ENCODE measurements at places on chromosomes 6 and 20.

DNA sequence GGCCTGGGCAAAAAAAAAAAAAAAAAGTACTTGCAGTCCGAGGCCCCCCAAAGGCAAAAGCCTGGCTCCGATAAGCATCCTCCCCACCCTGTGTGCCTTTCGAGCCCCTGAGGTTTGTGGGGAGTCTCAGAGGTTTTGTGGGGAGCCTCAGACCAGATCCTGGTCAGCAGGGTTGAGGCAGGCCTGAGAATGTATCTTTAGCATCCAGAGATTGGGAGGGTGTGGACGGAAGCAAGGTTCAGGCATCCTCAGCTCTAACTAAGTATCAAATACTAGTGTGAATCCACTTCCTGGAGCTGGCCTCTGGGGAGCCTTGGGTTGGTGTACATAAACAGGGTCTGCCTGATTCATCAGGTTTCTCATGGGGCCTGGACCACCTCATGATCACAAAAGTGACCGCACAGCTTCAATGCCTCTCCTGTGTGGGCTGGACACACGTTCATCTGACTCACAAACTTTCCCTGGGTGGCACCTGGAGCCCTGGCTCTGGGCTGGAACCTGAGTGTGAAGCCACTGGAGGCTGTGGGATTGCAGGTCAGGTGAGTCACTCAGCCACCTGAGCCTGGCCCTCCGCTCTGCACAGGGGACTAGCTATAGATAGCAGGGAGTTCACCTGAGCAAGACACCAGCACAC is 24.4 kb downstream of the PCMTD2 start:
- no peak for DNase-seq

DNA sequence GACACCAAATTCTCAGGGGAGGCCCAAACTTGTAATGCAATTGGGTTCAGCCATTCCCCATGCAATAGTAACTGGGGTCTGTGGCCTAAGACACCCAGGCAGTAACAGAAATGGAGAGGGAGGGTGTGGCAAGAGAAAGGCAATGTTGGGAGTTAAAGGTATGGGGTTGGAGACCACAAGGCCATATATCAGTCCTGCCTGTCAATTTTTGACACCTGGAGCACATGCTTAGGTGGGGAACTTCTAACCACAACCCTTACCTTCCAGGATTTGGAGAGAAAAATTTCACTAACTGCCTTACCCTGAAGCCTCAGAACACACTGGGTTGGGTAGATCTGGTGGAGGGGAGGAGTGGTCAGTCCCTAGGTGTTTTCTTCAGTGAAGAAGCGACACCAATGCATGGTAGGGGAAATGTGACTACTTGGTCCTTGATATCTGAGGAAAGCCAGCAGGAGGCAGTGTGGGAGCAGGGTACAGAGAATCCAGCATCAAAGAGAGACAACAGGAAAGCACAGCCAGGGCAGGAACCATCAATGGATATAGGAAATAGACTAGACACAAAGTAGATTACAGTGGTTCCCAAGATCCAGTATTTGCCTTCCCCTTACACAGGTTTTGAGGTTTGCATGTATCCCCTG is 6.8 kb upstream of the USP49 start:
- DNase-seq = peak; percentile 36

DNA sequence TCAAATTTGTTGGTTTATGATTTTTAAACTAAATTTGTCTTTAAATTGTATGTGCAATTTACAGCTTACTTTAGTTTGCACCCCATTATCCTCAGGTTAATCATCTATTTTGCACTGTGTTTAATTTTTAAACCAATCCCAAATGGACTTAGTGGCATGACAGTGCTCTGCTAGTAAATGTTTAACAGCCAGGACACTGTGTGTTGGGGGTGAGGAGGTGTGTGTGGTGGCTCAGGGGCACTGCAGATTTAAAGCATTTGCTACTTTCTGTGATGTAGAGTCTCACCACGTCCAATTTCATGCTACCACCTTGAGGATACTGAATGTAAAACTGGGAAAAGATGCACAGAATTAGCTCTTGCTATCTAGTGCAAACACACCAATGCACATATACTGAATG is 225.7 kb downstream of the HAO1 start:
- DNase-seq = no peak

GRCh38 chr6:93972791-93973190 is 553.4 kb upstream of the EPHA7 start:
- DNase-seq = no peak

DNA sequence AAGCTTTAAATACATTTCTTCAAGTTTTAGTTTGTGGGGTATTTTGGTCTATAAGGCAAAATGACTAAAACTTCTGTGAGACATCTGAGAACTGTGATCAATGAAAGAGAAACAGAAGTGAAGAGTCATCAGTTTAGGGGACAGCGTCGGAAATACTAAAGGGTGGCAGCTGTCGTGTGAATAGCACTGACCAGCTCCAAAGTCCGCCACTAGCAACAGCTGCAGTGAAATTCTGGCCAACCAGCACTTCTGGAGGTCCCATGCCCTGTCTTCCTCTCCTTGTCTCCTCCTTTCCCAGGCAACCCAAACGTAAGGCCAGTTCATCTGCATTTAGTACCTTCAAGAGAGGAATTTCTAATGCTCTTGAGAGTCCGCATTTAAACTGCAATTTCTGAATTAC is 87.5 kb downstream of the DACT2 start:
- DNase-seq = no peak

- no peak for DNase-seq
Measured at GRCh38 chr6:133833949-133834359, 55.0 kb upstream of the TCF21 start.

- no peak for DNase-seq
Measured at GRCh38 chr6:121630716-121631115, 195.3 kb downstream of the GJA1 start.

GRCh38 chr20:63461104-63461763 is 11.2 kb downstream of the KCNQ2 start:
- no peak for DNase-seq

GRCh38 chr20:20897922-20898321 is 185.5 kb upstream of the RALGAPA2 start:
- no peak for DNase-seq

GRCh38 chr6:105326216-105326615 is 76.7 kb downstream of the PREP start:
- DNase-seq = no peak

DNA sequence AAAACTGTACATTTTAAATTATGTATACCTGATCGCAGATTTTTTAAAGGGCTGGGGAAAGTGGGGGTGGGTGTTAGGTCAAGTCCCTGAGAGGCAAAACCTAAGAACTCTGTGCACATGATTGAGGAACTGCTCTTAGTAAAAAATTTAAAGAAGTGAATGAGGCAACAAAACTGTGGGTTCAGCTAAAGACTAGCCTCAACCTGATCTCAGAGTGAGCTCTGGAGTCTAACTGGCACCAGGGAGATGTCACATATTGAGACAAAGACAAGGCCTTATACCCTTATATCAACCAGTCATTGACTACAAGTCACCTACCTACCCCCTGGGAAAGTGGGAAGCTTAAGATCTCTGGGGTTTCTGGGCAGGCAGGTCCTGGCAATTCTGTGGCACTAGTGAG is 27.4 kb upstream of the RUNX2 start:
- DNase-seq = no peak

DNA sequence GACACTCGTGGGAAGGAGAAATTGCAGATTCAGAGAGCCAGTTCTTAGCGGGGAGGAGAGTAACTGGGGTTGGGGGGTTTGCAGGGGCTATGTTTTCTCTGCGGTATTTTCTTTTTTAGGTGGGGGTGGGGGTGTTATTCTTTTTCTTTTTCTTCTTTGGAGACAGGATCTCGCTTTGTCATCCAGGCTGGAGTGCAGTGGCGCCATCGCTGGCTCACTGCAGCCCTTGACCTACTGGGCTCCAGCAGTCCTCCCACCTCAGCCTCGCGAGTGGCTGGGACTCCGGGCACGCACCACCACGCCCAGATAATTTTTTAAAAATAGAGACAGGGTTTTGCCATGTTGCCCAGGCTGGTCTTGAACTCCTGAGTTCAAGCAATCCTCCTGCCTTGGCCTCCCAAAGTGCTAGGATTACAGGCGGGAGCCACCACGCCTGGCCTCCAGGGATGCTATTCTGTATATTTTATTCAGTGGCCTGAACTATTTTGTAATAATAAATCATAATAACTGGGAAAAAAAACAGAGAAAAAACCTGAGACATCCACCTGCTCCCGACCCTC is 57.3 kb downstream of the UBE2V1 start:
- no peak for DNase-seq

- DNase-seq = no peak
Measured at GRCh38 chr6:139242457-139243240, 49.1 kb downstream of the TXLNB start.

GRCh38 chr6:85594197-85594930 is 706 bp upstream of the SNX14 start:
- DNase-seq = peak; percentile 29

DNA sequence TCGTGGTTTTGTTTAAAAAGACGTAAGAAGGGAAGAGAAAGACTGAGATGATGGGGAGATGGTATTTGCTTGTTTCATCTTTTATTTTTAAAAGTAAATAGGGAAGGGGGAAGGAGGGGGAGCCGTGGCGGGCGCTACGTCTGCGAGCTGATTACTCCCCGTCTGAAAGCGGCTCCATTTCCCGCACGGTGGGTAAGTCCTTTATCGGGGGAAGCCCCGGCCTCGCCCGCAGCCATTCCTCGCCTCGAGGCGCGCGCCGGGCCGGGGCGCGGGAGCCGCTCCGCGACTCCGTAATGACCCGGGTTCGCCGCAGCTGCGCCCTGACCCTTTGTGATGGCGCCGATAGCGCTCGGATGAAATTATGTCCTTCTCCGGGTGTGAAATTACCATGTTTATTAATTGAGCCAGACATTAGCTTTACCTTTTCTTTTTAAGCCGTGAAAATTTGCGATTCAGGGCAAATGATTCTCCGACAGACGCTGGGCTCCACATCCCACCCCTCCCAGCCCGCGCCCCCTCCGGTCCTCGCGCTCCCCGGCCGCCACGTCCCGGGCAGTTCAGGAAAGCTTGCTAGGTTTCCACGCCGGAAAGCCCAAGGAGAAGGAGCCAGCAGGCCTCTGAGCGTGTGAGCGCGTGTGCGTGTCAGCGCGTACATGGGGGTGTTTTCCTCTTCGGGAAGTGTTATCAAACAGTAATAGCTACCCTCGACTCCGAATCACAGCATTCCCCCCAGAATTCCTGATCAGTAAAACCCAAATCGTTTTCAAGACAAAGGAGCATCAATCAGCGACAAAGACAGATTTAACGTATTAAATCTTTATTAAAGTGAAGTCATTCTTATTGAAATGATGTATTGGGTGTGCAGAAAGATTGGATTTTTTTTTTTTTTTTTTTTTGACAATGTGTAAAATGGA is 30.0 kb downstream of the TFAP2A start:
- DNase-seq = no peak

GRCh38 chr6:79250559-79250958 is 16.1 kb upstream of the HMGN3 start:
- no peak for DNase-seq

DNA sequence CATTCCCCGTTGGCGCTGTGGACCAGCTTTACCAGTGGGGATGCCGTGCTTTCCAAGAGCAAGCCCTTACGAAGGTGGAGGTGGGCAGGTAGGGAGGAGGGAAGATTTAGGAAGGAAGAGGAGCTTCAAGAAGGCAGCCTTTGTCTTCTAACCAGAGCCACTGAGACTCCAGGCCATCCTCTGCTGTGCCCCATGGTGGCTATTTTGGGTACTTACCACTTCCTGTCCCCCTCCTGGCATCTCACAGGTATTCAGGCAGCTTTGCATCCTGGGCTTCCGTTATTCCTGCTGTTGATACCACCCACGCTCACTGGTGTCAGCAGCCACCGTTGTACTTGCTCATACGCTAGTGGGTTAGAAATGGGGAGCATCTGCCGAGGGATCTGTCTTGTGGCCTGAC is 22.9 kb downstream of the ERMARD start:
- DNase-seq = no peak

DNA sequence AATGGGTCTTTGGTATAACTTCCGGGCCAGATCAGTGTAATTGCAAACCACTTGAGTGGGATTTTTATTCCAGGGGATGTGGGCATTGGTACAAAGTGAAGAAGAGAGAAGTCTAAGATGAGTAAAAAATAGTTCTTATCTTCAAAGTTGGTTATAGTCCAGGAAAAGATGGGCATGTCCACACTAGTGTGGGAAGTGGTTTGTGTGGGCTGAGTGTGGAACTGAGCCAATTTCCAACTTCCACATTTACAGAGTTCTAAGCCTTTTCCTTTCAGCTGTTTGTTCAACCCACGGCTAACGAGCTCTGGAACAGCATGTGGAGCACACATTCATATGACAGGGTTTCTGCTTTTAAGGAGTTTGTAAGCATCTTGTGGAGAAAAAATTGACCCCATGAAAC is 72.3 kb upstream of the IFNGR1 start:
- DNase-seq = no peak

GRCh38 chr6:43817192-43817591 is 47.2 kb downstream of the VEGFA start:
- DNase-seq = no peak

- DNase-seq = no peak
Measured at GRCh38 chr20:50916934-50917333, 14.3 kb downstream of the ADNP start.

- DNase-seq = no peak
Measured at GRCh38 chr20:17622851-17623508, 53.1 kb downstream of the DSTN start.

GRCh38 chr6:36735110-36736071 is 37.8 kb downstream of the RAB44 start:
- DNase-seq = peak; percentile 13

DNA sequence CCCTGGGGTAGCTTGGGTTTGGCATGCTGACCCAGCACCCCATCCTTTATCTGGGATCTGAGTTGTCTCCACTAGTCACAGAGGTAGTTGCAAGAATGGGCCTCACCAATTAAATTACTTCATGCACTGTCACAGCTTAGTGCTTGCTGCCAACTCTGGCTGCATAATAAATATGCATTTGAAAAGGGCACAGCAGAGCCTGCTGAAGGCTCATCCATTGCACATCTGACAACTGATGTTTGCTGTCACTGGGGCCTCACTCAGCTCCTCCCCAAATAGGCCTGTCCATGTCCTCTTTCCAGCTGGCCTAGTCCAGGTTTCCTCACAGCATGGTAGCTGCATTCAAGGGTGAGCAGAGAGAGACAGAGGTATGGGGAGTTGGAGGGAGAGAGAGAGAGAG is 13.3 kb upstream of the NXT1 start:
- DNase-seq = no peak

- DNase-seq = no peak
Measured at GRCh38 chr20:58022711-58023110, 205.7 kb downstream of the ANKRD60 start.

- peak; percentile 49 for DNase-seq
Measured at GRCh38 chr20:62370115-62370806, 3.1 kb upstream of the LAMA5 start.
